ENCODE measurements at places on chromosomes 16 and 17.

GRCh38 chr16:1225051-1225451 is at the start of gene TPSG1:
TPSG1 (minus strand) TSS chr16:1225268; CDS start chr16:1225252, 16 bp downstream.
- DNase-seq, result no peak

GRCh38 chr17:32917842-32918241 is 10.1 kb upstream of the TMEM98 start:
- no peak for DNase-seq

DNA sequence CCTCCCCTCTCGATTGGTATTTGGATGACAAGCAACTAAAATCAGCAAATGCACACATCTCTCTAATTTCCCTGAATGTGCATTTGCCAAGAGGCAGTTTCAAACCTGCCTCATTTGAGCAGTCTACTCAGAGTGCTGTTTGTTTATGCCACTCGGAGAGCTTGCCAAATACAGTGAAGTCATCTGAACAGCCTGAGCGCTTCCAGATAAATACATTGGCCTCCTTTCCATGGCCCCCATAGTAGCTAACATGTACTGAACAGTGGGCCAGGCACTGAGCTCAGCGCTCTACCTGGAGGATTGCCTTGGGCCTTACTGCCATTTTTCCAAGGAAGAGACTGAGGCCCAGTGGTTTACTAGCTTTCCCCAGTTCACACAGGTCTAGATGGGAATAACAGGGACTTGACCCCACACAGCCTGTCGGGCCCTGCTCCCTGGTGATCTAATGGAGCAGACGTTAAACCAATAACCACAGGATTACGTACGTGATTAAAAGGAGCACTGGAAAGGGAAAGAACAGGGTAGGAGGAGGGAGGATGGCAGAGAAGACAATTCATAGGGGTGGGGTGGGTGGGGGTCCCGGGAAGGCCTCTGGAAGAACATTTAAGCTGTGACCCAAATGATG is 18.7 kb upstream of the ANKRD40CL start:
- no peak for DNase-seq

- no peak for DNase-seq
Measured at GRCh38 chr17:50060951-50061712, 5.2 kb downstream of the ITGA3 start.

- DNase-seq, result no peak
Measured at GRCh38 chr16:22388101-22388644, 13.8 kb upstream of the CDR2 start.

GRCh38 chr16:18048853-18049546 is 287.5 kb downstream of the NPIPA8 start:
- DNase-seq, result no peak

- no peak for DNase-seq
Measured at GRCh38 chr16:14015948-14016347, 55.2 kb upstream of the MRTFB start.

DNA sequence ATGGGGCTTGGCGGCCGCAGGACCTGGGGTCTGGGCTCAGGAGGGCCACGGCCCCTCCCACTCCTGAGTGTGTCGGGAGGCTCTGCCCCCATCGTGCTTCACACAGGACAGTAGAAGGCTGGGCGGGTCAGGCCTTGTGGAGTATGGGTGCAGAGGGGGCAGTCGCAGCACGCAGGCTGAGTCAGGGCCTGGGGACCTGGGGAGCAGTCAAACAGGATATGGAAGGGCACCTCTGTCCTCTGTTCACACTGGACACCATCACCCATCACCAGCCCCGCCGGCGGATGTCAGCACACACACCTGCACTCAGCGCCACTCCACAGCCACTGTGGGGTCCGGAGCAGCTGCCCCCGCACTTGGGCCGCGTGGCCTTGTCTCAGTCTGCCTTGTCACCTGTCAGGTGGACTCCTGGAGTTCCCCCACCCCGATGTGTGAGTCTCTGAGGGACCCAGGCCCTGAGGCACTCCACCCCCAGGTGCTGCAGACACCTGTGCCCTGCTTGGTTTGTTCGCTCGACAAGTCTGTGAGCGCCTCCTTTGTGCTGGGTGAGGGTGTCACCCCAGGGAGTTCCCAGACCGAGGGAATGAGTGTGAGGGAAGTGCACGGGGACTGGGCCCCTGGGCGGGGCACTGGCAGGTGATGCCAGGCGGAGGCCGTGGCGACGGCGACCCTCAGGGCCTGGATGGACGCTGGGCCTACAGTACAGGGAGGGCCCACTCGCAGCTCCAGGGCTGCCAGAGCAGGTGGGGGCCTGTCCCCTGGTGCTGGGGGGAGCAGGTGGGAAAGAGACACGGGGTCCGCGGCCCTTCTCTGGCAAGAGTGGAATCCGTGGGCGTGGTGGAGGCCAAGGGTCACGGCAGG is 31.7 kb downstream of the ZFPM1 start:
- DNase-seq, result no peak

GRCh38 chr16:80441935-80442334 is 98.9 kb upstream of the DYNLRB2 start:
- no peak for DNase-seq

DNA sequence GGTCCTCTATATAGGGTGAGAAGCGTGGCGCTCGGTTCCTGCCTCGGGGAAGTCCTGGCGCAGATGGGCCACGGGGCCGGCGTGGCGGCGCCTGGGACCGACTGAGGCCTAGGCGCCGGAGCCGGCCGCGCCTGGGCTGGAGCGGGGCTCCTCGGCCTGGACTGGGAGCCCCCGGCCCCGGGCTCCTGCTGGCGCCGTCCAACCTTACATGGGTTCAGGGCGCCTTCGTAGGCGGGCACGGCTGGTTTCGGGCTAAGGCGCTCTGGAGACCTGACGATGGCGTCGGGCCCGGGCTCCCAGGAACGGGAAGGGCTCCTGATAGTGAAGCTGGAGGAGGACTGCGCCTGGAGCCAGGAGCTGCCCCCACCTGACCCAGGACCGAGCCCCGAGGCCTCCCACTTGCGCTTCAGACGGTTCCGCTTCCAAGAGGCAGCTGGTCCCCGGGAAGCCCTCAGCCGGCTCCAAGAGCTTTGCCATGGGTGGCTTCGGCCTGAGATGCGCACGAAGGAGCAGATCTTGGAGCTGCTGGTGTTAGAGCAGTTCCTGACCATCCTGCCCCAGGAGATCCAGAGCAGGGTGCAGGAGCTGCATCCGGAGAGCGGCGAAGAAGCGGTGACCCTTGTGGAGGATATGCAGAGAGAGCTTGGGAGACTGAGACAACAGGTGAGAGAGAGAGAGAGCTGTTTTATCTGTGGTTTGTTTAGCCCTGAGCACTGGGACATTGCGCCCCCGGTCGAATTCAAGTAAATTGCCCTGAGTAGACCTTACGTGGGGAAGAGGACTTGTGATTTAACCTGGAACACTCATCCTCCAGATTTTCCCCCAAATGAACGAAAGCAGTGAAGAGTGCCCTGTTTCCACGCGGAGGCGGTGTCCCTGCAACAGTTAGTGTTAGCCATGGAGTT is 504 bp downstream of the ZNF263 start:
- no peak for DNase-seq

DNA sequence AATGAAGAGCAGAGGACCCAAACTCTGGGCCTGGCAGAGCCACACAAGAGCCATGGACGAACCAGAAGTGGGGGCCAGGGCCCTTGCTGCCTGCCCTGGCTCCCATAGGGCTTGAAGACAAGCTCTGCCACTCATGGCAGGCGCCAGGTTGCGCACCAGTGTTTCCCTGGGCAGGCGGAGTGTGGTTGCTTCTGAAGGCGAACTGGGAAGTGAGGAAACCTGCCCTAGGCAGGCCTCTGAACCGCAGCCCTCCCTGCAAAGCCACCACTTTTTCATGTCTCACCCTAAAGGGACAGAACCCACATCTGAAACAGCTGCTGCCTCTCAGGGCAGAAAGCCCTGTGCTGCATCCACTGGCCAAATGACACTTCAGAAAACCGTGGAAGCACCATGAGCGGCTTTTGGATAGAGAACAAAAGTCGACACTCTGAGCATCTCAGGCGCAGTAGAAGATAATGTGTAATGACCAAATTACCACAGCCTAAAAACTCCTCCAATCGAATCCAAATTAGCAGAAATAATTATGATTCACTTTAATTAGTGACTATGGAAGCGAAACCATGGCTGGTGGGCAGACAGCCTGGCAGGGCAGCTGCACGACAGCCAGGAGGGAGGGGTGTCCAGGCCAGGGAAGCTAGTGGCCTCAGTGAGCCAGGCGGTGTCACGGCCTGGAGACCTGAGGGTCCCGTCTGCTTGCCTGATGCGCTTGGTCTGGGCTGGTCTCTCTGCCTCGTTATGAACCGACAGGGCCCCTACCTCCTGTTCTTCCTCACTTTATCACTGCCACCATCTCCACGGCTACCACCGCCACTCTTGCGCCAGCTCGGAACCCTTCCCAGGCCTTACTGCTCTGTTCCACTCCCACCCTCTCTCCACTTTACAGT is 59.1 kb downstream of the PRMT7 start:
- DNase-seq, result peak; percentile 32

- DNase-seq, result no peak
Measured at GRCh38 chr16:3347586-3347985, 8.1 kb upstream of the OR2C1 start.

DNA sequence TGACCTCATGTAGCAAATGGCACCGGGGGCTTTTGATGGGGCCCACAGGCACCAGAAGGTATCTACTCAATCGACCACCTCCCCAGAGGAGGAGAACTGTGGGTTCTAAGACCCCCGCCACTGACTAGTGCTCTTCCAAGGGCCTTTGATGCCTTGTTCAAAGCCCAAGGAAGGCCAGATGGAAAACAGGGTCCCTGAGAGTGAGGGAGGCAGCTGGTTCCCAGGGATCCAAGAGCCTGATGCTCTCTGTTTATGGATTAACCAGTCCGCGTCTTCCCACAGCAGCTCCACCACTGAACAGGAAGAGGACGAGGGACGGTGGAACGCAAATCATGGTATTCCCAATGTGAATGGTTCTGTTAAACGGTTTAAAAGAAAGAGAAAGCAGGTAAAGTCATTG is 7.6 kb downstream of the PHB1 start:
- no peak for DNase-seq

- no peak for DNase-seq
Measured at GRCh38 chr17:32305049-32305448, 36.9 kb downstream of the C17orf75 start.

DNA sequence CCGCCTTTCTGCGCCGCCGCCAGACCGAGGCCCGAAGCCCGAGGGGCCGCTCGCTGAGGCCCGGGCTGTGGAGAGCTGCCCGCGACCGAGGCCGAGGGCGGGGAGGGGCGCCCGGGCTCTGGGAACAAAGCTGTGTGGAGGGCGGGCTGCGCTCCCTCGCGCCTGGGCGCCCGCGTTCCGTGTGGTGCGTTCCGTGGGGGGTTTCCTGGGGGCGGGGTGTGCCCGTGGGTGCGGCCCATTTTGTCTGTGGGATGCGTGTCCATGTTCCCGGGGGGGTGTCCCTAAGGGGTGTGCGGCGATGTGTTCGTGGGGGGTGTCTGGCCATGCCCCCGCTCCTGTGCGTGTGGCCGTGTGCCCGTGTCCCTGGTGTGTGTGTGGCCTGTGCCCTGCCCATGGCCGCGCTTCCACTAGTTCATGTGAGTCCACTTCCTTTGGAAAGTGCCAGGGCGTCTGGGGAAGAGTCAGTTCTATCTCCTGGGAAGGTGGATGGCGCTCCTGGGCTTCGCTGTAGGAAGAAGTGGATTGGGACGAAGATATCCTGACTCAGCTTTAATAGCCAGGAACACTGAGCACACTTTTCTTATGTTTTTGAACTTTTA is 520 bp downstream of the JPT2 start:
- peak; percentile 20 for DNase-seq

DNA sequence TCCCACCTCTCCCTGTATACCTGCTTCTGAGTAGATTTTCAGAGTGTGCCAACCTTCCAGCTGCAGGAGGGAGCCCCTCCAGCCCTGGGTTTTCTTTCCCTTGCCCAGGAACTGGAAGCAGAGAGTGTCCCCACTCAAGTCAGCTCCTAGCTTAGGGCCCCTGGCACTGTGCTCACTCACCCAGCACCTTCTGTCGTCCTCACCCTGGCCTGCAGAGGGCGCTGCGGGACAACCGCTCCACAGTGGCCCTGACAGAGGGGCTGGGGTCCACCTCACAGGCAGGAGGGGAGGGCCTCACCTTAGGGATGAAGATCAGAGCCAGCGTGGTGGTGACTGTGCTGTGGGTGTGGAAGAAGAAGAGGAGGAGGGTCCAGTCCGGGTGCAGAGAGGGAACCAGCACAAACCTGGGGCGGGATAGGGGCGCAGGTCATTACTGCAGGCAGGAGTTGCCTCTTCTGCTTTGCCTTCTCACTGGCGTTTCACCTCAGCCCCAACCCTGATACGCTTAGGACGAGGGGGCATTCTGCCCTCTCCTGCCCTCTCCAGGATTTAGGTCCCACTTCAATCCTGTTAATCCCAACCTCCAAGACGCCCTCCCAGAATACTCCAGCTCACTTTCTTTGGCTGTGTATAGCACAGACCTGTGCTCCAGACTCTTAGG is 10.0 kb downstream of the GPR179 start:
- peak; percentile 42 for DNase-seq

DNA sequence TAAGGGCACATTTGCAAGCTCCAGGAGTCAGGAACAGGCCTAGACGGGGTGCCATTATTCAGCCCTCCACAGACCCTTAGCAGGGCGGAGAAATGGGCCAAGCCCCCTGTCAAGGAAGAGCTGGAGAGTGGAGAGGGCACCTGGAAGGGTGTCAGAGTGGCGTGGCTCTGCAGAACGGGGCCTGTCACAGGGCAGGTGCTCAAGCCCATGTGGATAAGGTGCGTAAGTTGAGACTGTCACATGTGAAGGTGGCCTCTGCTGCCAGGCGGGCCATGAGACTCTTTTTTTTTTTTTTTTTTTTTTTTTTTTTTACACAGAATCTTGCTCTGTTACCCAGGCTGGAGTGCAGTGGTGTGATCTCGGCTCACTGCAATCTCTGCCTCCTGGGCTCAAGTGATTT is 12.0 kb upstream of the CRISPLD2 start:
- DNase-seq, result no peak

GRCh38 chr16:29825145-29826044 is 5.1 kb downstream of the MVP start:
- DNase-seq, result no peak

DNA sequence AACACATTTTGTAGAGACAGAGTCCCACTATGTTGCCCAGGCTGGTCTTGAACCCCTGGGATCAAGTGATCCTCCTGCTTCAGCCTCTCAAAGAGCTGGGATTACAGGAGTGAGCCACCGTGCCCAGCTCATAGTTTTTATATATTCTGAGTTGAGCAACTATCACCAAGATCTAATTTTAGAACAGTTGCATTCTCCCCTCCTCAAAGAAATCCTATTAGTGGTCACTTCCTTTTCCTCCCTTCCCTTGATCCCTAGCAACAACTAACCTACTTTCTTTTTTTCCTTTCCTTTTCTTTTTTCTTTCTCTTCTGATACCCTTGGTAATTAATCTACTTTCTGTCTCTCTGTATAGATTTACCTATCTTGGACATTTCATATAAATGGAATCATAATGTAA is 61.5 kb upstream of the B4GALNT2 start:
- DNase-seq, result no peak

- no peak for DNase-seq
Measured at GRCh38 chr16:82682767-82683166, 56.0 kb downstream of the CDH13 start.

GRCh38 chr17:10457952-10458351 is 11.4 kb downstream of the MYH4 start:
- DNase-seq, result no peak
